Transverse colon (tissue), 4 donors: ENCODE measurements at places on chromosomes 2 and 18. TPM values are rescaled to one million over a fixed set of nuclear protein-coding genes. Genes with fewer than 3 reads are reported as not detected.

GRCh38 chr2:236119476-236119875, 48.7 kb downstream of the GBX2 start:
- no peak overlapping the region for H3K4me3 ChIP-seq
- H3K27ac ChIP-seq: no peak overlapping the region
- DNase-seq: no peak
- no peaks in the 10 kb centered on the region for H3K27me3 ChIP-seq

GRCh38 chr2:32864334-32865111, 82.2 kb upstream of the LTBP1 start:
- no peak for DNase-seq
- no peak overlapping the region for H3K27ac ChIP-seq
- H3K36me3 ChIP-seq: no peaks in the 10 kb centered on the region
- no peaks in the 10 kb centered on the region for H3K4me1 ChIP-seq
- no peaks in the 10 kb centered on the region for H3K27me3 ChIP-seq

Gene DNAJC27
- total RNA-seq: 7.6 TPM

Gene SLC16A14
- 3.0 TPM for total RNA-seq

DNA sequence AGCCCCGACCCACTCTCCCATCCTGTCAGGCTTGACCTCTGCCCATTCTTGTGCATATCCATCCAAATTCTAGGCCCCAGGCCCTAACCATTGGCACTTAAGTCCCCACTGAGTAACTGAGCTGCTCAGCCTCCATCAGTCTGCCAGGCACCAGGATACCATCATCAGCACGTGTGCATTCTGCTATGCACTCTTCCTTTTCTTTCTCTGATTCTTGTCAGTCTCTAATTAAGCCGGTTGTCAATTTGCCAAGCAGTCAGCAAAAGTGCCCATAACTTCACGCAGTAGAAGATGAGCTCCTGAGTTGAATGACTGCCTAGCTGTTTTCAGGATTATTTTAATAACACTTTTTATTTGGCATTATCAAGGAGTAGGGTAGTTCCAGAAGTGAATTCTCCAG, 107.2 kb downstream of the FEZ2 start:
- DNase-seq: no peak
- H3K36me3 ChIP-seq: no peaks in the 10 kb centered on the region
- no peaks in the 10 kb centered on the region for H3K27me3 ChIP-seq
- no peak overlapping the region for H3K27ac ChIP-seq

GRCh38 chr2:195595825-195596224, 61.2 kb upstream of the SLC39A10 start:
- DNase-seq: no peak
- H3K4me1 ChIP-seq: no peaks in the 10 kb centered on the region

DNA sequence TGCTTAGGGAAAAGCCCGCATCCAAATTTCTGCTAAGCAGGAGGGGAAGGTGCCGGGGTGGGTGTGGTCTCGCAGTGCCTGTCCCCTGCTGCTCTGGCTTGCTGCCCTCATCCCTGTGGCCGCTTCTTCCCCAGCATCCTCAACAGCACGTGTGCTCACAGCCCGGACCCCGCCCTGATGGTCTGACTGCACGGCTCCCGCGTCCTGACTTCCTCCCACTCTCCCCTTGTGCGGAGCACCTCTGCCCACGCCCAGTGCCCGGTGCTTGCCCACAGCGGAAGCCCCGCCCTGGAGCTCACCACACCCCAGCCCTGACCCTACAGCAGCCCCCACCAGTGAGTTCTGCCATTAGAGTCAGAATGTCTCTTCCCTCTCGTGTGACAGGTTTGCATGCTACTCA, 277.9 kb downstream of the NDUFA10 start:
- no peak for DNase-seq
- H3K4me1 ChIP-seq: peaks cover 7% of the 10 kb centered on the region
- no peak overlapping the region for H3K27ac ChIP-seq

DNA sequence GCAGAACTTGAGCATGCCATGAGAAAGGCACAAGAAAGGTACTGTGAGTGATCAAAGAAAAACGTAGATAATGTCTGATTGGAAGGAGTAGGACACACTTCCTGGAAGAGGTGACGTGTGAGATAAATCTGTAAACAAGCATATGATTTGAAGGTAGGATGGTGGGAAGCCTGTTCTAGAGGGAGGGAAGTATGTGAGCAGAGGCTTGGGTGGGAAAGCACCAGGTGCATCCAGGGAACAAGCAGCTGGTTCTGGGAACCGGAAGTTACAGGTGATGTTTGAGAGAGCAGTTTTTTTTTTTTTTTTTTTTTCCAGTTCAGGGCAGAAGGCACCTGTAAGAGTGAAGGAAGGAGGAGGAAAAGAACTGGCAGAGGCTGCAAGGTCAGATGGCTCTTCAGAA, 116.6 kb upstream of the EFEMP1 start:
- no peaks in the 10 kb centered on the region for H3K27me3 ChIP-seq
- no peak for DNase-seq
- no peaks in the 10 kb centered on the region for H3K36me3 ChIP-seq
- no peak overlapping the region for H3K4me3 ChIP-seq
- no peaks in the 10 kb centered on the region for H3K4me1 ChIP-seq
- H3K27ac ChIP-seq: no peak overlapping the region

Gene DSC1
- total RNA-seq: not detected

Gene POTEC
- not detected for total RNA-seq

GRCh38 chr2:88481691-88482336, 29.3 kb upstream of the FOXI3 start:
- no peak overlapping the region for H3K4me3 ChIP-seq
- peaks cover 8% of the 10 kb centered on the region for H3K27me3 ChIP-seq
- H3K27ac ChIP-seq: no peak overlapping the region
- no peaks in the 10 kb centered on the region for H3K36me3 ChIP-seq
- no peak for DNase-seq

Gene DSG4
- not detected for total RNA-seq

- H3K36me3 ChIP-seq: peaks cover 30% of the 10 kb centered on the region
- no peaks in the 10 kb centered on the region for H3K27me3 ChIP-seq
Observed at GRCh38 chr2:241225545-241225944, 37.1 kb downstream of the ANO7 start.

DNA sequence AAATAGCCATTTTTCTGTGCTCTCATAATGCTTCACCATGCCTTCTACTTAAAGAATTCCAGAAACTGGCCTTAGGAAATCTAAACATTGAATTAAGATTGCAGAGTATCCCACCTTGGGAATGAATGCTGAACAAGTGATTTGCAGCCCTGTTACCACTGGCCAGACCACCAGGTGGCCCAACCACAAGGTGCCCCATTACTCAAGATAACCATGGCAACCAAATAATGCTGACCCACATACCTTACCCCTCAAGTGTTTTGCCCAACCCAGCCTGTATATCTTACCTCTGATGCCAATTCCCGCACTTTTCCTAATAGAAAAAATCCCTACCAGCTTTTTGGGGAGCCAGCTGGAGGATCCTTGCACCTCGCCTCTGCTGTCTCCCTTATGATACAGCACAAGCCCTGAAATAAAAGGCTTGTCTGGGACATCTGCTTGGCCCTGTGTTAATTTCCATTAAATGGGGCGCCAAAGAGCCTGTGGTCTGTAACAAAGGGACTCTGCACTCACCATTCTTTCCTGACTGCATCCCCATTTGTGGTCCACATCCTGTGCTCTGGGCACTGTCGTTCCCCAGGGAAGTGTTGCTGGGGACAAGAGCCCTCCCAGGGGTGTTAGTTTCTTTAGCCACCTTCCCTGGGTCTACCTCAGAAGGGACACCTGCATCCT, 17.3 kb upstream of the KCNF1 start:
- H3K4me3 ChIP-seq: no peak overlapping the region
- H3K27ac ChIP-seq: no peak overlapping the region
- no peak for DNase-seq
- no peaks in the 10 kb centered on the region for H3K4me1 ChIP-seq
- no peaks in the 10 kb centered on the region for H3K36me3 ChIP-seq

- no peak overlapping the region for H3K4me3 ChIP-seq
- H3K36me3 ChIP-seq: no peaks in the 10 kb centered on the region
- no peak for DNase-seq
- no peak overlapping the region for H3K27ac ChIP-seq
Observed at GRCh38 chr2:212843409-212844199, 305.0 kb upstream of the ERBB4 start.

Gene PLGLB2
- total RNA-seq: 6.2 TPM

- H3K27me3 ChIP-seq: no peaks in the 10 kb centered on the region
- DNase-seq: no peak
- peak overlapping the region; percentile 20 for H3K4me3 ChIP-seq
- H3K27ac ChIP-seq: peak overlapping the region; percentile 88
- H3K36me3 ChIP-seq: no peaks in the 10 kb centered on the region
Observed at GRCh38 chr2:237714690-237715458, 83.7 kb upstream of the RBM44 start.

Gene HRH4
- not detected for total RNA-seq

DNA sequence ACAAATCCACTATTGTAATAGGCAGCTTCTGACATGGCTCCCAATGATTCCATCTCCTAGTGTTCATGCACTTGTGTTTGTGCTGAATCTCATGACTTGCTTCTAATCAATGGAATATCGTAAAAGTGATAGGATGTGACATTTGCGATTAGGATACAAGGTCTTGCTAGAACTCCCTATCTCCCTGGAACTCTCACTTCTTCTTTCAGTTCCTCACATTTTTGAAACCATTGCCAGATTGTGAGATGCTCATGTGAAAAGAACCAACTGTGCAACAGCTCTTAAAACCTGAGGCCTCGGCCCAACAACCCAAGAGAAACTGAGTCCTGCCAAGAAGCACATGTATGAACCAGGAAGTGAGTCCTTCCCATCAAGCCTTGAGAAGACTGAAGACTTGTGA, 226.9 kb upstream of the DTNA start:
- H3K27me3 ChIP-seq: no peaks in the 10 kb centered on the region
- H3K27ac ChIP-seq: no peak overlapping the region
- no peaks in the 10 kb centered on the region for H3K4me1 ChIP-seq
- H3K36me3 ChIP-seq: no peaks in the 10 kb centered on the region
- H3K4me3 ChIP-seq: no peak overlapping the region

DNA sequence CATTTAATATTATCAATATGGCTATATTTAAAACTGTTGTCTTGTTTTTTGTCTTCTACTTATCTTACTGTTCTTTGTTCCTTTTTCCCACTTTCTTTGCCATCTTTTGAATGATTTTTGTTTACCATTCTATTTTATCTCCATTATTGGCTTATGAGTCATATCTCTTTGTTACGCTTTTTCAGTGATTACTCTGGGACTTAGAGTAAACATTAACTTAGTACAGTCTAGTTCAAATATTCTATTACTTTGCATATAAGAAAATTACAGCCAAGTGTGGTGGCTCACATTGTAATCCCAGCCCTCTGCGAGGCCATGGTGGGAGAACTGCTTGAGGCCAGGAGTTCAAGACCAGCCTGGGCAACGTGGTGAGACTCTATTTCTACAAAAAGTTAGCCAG, 26.1 kb downstream of the ADCY3 start:
- H3K36me3 ChIP-seq: no peaks in the 10 kb centered on the region
- H3K4me3 ChIP-seq: no peak overlapping the region
- DNase-seq: no peak
- H3K4me1 ChIP-seq: no peaks in the 10 kb centered on the region

Gene CRYBA2
- not detected for total RNA-seq

Gene PPP1R1C
- total RNA-seq: 0.96 TPM

DNA sequence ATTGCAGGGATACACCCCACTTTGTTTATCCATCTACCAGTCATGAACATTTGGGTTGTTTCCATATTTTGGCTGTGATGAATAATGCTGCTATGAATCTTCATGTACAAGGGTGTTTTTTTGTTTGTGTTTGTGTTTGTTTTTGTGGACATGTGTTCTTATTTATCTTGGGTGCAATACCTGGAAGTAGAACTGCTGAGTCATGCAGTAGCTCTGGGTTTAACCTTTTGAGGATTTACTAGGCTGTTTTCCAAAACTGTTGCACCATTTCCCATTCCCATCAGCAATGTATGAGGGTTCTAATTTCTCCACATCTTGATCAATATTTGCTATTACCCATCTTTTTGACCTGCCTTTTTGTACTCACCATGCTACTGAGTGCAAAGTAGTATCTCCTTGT, 140.0 kb upstream of the CYP1B1 start:
- H3K27ac ChIP-seq: no peak overlapping the region
- no peak for DNase-seq
- no peaks in the 10 kb centered on the region for H3K27me3 ChIP-seq
- no peak overlapping the region for H3K4me3 ChIP-seq
- H3K4me1 ChIP-seq: peaks cover 5% of the 10 kb centered on the region
- no peaks in the 10 kb centered on the region for H3K36me3 ChIP-seq
